ENCODE measurements at places on chromosomes 11 and 22.

DNA sequence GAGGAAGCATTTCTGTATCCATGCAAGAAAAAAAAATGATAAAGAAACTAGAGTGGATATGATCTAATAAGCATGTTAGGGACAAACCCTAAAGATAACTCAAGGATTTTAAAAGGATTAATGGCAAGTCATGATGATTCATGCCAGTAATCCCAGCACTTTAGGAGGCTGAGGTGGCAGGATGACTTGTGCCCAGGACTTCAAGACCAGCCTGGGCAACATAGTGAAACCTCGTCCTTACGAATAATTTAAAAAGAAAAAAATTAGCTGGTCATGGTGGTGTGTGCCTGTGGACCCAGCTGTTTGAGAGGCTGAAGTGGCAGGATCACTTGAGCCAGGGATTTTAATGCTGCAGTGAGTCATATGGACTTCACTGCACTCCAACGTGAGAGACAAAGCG is 145.5 kb upstream of the BLID start:
- DNase-seq, result no peak

- no peak for DNase-seq
Observed at GRCh38 chr11:134951305-134951700, 539.3 kb upstream of the B3GAT1 start.

GRCh38 chr11:82146789-82147188 is 586.9 kb downstream of the FAM181B start:
- DNase-seq, result no peak

DNA sequence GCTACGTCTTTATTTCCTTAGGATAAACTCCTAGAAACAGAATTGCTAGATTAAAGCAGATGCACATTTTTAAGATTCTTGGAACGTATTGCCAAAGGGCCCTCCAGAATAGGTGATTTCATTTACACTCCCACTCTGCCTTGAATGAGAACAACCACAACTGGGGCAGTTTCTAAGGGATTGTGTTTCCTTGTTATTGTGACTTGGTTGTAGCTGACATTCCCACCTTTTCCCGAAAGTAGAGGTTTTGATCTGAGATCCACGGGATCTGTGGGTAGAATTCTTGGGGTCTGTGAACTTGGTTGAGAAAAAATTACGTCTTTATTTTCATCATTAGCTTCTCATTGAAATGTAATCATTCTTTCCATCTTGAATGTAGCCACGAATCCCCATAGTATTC is 21.5 kb downstream of the LRRC32 start:
- DNase-seq, result no peak

DNA sequence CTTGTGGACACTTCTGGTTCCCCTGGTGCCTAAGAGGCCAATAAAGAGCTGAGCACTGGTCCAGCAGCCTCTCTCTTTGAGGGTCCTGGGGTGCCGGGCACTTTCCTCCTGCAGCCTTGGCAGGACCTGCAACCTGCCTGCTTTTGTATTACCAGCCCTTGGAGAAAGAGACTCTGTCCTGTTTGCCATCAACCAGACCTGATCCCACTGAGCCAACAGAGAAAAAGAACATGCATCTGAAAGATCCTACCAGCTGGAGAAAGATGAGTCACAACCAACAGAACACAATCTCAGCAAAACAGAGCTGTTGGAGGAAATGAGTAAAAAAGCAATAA is 321.0 kb downstream of the DDX10 start:
- DNase-seq, result no peak

GRCh38 chr11:8681837-8682302 is 595 bp downstream of the TRIM66 start:
- DNase-seq, result no peak

DNA sequence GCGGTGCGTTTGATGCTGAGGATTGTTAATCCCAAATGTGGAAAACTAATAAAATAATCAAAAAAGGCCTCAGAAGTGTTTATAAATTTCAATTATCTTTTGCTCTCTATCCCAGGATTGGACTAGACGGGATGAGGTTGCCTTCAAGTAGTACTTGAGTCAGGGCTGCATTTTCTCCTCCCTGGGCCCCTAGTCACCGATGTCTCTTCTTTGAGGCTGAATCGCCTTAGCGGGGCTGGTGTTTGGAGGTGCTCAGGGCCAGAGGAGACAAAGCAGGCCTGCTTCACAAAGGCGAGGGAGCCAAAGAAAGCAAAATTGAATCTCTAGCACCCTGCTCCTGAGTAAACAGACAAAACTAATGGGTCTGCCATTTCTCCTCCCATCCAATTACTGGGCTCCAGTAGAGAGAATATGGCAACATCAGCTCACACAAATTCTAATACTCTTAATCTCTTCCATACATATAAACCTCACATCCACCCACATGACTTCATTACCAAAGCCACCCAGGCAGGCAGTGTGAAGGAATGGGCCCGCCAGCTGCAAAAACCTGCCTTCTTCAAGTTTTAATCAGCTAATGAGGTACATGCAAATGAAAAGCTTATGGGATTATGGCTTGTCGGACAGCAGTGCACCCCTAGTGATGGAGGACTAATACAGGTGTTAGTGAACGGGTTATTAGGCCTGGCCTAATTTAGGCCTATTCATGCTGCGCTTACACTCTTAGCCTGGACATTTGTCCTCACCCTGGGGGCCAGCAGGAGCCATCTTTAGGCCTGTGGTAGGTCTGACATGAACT is 52.7 kb upstream of the HTATIP2 start:
- DNase-seq, result no peak

DNA sequence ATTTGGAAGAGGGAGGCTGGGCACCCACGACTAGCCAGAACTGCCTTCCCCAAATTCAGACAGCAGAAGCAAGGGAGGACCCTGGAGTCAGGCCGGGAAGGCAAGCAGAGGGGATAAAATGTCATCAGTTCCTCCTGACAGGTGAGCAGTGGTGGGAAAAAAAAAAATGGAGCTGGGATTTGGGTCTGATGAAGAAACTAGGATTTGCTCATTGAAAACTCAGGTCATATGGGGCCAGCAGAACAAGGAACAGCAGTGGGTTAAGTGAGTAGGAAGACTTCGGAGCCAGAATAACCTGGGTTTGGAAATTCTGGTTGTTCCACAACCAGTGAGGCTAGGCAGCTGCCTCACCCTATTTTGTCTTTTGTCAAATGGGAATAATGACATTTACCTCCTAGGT is 28.9 kb upstream of the DRD2 start:
- DNase-seq, result no peak

DNA sequence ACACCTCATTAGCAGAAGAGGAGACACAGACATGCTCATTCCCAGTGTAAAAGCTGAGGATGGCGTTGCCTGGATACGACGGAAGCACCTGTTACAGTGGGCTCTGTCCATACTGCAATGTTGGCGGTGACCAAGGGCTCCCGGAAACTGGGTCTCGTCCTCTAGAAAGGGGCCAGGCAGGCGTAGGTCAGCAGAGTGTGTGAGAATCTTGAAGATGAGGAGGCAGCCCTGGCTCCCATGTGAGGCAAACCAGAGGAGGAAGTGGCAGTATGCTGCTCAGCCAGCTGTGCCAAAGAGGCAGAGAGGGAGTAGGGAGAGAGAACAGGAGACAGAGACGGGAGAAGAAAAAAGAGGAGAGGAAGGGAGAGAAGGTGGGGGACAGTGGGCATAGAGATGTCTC is 10.3 kb downstream of the LTO1 start:
- no peak for DNase-seq

- DNase-seq, result no peak
Observed at GRCh38 chr11:10503777-10504480, 37.1 kb downstream of the RNF141 start.

- DNase-seq, result no peak
Observed at GRCh38 chr11:65213322-65214211, 31.8 kb downstream of the CAPN1 start.

DNA sequence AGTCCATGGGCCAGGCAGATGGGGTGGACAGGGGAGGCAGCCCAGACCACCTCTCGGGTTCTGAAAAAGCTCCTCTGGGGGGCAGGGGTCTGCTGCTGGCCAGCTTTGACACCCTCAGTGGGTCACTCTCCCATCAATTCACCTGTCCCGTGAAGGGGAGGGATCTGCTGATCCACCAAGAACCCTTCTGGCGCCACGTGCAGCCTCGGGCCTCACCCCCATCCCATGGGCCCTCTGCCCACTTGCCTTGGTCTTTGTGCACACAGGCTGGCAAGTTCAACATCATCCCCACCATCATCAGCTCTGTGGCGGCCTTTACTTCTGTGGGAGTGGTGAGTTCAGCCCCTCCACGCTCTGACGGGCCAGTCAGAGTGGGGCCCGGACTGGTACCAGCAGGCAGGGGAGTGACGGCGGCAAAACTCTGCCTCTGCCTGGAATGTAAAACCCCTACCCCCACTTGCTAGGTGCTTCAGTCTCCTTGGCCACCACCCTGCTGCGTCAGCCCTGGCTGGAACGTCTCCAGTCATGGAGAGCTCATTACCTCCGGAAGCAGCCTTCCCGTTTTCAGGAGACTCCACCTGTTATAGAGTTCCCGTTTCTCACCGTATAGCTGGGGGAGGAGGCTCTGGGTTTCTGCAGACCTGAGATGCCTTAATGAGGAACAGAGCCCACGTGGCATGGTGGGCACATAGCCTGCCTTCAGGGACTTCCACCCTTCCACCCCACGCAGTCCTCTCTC is 12.7 kb downstream of the PRG3 start:
- no peak for DNase-seq

DNA sequence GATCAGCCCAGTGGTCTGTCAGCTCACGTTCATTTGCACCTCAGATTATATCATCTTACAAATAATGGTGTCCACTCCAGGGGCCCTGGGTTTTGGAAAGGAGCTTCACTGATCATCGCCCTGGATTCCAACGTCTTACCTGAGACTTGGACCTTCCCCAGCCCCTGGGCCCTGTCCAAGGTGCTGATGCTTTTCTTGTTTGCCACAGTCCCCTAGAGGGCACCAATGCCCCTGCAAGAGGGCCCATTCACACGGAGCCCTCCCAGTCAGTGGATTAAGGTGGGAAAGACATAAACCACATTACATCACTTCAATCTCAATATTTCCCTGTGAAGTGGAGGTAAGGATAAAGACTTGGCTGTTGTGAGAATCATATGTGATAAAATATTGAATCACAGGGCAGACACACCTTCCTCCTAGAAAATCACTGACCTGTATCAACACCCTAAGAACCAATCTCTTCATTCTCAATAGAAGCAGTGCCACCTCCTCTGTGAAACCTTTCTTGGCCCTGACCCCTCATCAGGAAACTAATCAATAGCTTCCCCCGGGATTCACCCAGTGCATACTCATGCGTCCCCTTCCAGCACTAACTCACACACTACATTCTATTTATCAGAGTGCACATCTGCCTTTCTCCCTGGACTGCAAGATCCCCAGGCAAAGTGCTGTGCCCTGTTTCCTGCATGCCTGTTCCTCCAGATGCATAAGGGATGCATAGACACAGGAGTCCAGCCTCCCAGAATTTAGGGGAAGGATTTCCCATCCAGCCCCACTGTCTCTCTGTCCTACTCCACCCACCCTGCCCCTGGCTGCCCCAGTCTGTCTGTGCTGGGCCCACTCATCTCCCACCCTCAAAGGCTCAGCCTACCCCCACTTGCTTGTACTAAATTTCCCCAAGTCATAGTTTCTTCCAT is 167.0 kb downstream of the BUD13 start:
- peak; percentile 82 for DNase-seq

DNA sequence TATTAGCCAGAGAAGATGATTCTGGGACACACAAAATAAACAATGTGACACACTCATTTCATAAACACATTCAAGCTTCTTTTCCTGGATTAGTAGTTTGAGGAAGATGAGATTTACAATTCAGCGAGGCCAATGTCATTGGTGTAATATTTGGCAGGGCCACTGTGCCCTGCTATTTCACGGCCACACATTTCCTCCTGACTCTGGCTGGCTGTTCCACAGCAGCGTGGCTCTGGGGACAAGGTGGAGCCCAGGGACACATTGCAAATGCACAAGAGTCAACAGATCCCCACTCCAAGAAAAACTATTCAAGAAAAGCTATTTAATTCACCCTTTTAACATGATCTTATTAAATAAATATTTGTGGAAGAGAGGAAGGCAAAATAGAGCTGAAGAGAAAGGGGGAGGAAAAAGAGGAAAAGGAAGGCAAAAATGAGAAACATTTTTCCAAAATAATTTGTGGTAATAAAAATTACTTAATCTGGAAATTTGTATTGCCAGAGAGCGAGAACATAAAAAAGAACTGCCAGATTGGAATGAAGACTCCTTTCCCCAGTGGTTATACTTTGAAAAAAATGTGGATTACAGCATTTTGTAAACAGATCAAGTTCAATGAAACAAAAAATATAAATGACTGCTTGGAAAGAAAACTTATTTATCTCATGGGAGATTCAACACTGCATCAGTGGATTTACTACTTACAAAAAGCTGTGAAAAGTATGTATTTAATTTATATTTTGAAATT is 27.1 kb downstream of the NXPE2 start:
- DNase-seq, result no peak

DNA sequence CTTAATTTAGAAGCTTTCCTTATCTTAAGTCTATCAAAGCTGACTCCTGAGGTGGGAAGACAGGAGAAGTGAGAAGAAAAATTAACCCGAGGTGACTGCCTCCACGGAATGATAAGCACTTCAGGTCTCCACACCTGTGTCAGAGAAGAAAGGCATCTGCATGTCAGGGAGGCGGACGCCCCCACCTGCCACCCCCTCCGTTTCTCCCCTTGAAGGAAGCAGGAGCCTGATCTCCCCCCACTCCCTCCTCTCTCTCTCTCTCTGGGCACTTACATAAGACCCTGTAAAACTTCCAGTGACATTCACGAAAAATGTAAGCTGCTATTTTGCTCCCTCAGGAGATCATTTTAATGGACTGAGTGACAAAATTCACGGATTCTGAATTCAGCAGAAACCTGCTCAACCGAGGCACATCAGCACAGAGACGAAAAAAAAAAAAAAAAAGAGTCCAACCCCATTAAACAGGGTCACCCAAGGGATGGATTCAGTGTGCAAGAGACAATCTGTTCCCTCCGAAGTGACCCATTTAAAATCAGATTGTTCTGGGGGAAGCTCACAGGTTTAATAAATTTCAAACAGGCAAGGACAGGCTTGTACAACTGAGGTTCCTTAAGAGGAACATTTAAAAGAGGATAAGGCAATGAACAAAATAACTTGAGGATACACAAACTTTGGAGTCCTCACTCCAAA is 1.5 kb downstream of the LARGE1 start:
- no peak for DNase-seq

DNA sequence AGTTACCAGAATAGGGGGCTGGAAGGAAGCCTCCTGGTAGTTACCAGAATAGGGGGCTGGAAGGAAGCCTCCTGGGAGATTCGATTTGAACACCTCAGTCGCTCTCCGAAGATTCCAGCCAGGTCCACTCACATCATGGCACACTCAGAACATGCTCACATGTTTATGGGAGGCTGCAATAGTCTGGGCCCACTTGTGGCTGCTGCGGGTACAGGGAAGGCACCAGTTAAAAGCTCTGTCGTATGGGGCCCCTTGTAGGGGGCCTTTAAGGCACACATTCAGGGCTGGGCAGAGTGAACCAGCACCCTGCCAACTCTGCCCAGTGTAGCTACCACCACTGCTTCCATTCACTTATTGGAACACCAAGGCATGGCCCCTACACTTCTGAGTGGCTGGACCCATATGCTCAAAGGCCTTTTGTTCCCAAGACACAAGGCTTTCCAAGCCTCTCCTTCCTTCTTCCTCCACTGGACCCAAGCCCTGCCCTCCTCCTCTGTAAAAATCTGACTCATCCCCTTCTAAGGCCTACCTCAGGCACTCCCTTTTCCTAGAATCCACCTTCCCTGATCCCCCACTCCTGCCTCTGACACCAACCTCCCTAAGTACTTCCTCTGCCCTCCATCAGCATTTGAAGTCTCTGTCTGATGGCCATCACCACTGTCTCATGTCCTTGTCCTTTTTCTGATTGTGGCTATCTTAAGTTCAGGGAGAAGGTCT is 28.0 kb downstream of the USP35 start:
- DNase-seq, result no peak
